Fibroblast of skin of abdomen (primary cell): ENCODE measurements at places on chromosomes 4 and X.
A peak's percentile ranks its signal among the peaks of the same experiment; 100 is the strongest.

DNA sequence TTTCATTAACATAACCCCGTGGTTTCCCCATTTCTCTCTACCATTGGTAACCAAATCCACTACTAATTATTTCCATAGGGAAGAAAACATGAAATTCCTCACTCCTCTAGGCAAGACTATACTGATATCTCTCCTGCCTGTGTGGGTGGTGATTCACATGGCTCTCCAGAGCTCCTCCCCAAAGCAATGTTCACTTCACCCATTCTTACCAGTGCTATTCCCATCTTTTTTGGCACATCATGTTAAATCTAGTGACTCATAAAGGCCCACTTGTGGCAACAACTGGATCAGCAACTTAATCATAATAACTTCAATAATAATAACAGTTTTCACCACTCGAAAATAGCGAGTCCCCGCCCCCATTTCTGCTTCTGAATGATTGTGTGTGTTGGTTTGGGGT is 6.1 kb upstream of the HCCS start:
- DNase-seq, result peak; percentile 23

GRCh38 chr4:108272046-108272445 is 103.3 kb upstream of the LEF1 start:
- no peak for DNase-seq

DNA sequence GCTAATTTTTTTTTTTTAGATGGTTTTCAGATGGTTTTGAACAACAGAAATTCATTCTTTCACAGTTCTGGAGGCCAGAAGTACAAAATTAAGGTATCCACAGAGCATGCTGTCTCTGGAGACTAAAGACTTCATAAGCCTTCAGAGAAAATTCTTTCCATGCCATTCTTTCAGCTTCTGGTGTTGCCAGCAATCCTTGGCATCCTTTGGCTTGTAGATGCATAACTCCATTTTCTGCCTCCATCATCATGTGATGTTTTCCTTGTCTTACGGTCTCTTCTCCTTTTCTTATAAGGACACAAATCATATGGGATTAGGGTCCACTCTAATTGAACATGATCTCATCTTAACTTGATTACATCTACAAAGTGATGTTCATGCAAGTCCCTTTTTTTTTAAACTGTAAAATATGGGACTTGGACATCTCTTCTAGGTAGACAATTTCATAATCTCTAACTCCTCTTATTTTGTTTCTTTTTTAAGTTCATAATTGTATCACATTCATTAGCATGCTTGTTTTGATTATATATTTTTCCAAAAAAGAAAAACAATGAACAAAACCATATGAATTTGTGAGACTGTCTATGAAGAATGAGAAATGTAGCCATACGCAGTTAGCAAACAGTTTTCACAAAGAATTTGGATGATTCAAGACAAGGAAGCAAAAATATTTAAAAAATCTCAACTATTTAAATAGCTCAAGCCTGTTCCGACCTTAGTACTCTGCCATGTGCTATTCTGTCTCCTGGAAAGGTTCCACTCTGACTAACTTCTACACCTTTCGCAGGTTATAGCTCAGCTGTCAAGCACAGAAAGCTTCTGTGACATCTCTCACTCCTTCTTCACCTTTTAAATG is 53.1 kb upstream of the GIMD1 start:
- peak; percentile 69 for DNase-seq

DNA sequence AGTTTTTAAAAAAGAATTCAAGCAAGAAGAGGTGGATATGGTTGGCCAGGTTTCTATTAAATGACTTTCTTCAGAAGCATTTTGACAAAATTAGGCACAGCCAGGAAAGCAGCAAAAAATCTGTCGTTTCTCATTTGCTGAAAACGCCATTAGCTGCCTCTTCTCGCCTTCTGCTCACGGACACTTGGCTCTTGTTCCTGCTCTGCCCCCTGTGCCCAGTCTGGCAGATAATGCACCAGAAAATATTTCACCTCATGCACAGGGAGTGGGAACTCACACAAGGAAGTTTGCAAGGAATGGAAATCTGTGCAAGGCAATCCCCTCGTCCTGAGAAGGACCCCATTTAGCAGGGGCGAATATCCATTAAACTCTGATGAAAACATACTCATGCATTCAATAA is 260.0 kb downstream of the PACRGL start:
- DNase-seq, result no peak

DNA sequence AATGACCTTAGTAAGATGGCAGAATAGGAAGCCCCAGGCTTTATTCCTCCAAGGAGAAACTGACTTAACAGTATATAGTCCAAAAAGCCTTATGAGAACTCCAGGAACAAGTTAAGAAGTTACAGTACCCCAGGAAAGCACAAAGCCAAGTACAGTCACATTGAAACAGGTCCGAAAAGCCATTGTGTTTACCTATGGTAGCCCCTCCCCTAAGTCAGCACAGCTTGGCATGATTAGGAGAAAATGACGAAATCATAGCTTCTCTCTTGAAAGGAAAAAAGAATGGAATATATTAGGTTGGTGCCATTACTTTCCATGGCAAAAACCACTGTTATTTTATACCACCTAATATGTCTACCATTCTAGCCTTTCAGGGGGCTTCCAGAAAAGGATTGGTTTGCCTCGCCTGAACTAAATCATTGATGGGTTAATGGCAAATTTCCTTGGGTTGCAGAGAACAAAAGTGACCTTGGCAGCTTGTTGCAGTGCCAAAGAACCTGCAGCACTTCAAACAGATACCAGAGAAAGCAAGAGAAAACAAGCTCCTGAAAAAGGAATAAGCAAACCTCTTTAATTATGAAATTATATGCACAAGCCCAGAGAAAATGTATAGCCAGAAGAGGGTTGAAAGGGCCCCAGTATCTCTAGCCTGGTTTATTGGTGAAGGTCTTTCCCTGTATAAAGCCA is 130.6 kb downstream of the PTCHD1 start:
- no peak for DNase-seq

- no peak for DNase-seq
Measured at GRCh38 chrX:148223361-148223760, 242.2 kb downstream of the FMR1NB start.

DNA sequence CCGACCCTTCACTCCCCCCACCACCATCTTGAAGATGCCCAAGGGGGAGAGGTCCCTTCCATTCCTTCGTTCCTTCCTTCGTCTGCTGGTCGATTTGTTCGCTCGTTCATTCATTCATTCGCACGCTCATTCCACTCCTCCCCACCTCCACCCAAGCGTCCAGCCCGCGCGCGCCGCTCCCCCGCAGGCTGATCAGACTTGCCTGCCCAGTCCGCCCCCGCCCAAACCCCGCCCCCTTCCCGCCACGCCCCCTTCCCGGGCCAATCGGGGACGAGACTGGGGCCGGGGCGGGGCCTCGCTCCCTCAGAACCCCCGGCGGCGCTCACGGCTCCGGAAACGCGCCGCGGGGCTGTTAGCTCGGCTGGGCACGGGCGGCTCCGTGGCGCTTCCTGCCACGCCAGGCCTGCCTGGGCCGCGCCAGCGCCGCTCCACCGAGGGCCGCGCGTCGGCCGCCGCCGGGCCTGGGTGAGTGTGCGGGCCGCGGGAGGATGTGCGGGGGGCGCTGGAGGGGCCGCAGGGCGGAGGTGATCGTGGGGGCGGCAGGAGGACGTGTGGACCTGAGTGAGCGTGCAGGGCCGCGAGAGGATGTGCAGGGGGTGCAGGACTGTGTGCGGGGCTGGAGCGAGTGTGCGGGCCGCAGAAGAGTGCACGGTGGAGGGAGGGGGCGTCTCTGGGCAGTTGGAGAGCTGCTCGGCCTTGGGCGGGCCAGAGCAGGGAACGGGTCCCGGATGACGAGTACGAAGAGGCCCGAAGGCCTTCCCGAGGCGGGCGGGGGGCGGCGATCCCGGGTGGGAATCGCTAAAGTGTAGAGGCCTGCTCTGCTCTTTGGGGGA is at the start of gene ZNF275:
Gene ZNF275 (plus strand): TSS at position 333 of the 833 bp plus-strand sequence. CDS start 2,527 bp downstream, outside the sequence.
- DNase-seq, result peak; percentile 79

GRCh38 chr4:92580816-92581215 is 277.1 kb downstream of the GRID2 start:
- no peak for DNase-seq

- DNase-seq, result no peak
Measured at GRCh38 chrX:130124577-130124976, 14.3 kb upstream of the ELF4 start.

GRCh38 chr4:55545151-55545550 is 1.6 kb downstream of the CLOCK start:
- DNase-seq, result no peak
